Stimulated activated CD8-positive, alpha-beta memory T cell treated with anti-CD3 and anti-CD28 coated beads, Interleukin-4, amount 100 ng/mL, for 4 hours (primary cell): ENCODE measurements at places on chromosomes 11 and 22.

DNA sequence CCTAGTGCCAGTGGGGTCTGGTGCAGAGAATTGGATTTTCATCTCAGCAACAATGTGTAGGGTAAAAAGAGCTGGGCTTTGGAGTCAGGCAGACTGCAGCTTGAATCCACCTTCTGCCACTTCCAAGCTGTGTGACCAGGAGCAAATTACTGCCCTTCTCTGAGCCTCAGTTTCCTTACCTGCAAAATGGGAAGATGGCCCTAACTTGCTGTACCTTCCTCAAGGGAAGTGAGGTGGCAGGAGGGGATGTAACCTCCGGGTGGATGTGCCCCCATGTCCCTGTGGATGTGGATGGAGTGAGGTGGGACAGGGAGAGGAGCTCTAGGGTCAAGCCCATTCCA is 90.9 kb downstream of the CACNA1I start:
- no peak for DNase-seq

GRCh38 chr22:38177926-38178604 is 3.6 kb downstream of the PLA2G6 start:
- no peak for DNase-seq

DNA sequence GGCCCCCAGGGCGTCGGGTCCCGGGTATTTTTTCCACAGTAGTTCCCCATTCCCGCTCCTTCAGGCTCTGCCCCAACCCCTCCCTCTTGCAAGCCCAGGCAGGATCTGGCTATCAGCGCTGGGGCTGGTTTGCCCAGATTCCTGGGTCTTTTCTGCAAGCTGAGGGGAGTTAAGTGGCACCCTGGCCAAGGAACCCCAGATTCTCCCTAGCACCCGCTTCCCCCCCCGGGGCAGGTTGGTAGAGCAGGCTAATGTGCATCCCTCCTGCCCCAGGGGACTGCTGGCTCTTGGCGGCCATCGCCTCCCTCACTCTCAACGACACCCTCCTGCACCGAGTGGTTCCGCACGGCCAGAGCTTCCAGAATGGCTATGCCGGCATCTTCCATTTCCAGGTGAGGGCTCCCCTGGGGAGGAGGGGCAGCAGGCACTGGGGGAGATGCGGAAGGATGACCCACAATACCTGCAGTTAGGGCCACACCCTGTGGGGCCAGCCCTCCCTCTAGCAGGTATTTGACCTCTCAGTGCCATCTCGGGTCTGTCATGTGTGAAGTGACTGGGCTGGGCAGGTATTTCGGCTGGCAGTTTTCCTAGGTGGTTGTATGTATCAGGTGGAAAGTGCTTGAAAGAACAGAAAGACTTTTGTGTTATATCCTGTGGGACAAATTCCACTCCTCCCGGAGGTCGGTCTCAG is 1.6 kb downstream of the CAPN1 start:
- no peak for DNase-seq

- no peak for DNase-seq
Measured at GRCh38 chr11:77873345-77873744, 52.4 kb downstream of the AAMDC start.

DNA sequence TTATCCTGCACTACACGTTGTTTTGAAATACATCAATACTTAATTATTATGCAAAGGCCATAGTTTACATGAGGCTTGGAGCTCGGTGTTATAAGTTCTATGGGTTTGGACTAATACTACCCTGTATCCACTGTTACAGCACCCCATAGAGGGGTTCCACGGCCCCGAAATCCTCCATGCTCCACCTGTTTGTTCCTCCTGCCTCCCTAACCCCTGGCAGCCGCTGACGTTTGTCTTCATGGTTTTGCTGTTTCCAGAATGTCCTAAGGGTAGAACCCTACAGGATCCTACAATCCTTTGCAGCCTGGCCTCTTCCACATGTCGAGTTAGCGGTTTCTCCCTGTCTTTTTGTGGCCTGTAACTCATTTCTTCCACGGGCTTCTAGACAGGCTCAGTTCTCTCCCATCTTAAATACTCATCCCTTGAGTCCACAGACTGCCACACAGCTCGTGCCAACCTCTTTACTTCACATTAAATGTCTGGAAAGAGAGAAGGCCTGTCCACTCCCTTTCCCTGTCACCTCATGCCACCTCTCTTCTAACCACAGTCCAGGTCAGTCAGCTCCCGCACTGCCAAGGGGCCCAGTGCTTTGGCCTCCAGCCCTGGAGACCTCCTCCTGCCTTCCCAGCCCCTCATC is 42.4 kb upstream of the TH start:
- DNase-seq, result no peak

DNA sequence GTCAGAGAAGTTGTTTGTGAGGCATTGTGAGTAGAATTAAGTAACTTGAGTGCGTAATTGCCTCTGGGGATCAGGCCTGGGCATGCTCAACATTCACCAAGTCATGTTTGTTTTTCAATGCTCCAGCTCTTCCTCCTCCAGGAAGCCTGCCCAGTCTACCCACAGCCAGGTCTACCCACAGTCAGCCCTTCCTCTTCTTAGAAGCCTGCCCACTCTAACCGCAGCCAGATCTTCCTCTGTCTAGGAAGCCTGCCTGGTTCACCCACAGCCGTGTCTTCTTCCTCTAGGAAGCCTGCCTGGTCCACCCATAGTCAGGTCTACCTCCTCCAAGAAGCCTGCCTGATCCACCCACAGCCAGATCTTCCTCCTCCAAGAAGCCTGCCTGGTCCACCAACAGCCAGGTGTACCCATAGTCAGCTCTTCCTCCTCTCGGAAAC is 25.0 kb downstream of the LRP5 start:
- no peak for DNase-seq

DNA sequence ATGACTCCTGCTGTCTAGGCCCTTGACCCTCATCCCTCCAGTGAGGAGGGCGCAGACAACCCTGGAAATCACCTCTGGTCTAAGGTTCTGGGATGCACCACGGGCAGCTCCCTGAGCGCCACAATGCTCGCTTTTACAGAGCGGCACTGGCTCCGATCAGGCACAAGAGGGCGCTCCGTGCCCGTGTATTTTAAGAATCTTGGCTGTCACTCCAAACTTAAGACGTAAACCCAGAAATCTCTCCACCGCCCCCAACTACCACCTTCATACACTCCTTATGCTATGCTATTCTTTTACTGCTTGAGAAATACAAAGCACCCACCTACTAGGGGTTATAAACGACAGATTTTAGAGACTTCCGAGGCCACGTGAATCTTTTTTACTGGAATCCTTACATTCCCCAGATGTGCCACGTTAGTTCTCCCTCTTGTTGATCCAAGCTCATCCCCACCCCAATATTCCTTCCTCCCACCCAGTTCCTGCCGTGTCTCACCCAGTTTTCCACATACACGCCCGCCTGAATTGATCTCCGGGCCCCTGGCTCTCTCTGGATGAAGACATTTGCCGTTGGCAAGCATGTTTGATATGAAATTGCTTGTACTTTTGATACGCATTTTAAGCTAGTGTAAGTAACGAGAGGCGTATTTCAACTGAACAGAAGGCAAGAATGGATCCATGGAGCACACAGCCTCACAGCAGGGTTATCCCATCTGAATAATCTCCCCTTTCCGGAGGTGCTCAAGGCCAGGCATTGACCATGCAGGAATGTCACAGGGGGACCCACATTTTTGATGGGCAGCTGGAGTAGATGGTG is 453.5 kb downstream of the OPCML start:
- DNase-seq, result no peak

- DNase-seq, result no peak
Measured at GRCh38 chr11:69192301-69192721, 36.6 kb downstream of the SMIM38 start.

DNA sequence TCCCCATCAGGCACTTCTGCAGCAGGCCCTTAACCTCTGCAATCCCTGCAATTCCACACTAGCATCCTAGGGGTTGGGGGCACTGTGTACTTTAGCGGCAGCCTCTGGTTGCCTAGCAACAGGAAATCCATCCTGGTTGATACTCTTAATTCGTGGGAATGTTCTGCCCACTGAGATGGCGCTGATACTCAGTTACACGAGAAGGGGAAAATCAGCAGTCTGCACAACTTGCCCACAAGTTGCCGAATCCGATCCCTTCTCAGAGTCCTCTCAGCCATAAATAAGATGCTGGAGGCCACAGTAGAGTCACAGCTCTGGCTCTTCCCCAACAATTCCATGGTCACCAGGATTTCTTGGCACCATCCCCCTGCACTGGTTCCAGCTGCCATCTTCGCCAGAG is 57.6 kb upstream of the CRYBB3 start:
- no peak for DNase-seq

DNA sequence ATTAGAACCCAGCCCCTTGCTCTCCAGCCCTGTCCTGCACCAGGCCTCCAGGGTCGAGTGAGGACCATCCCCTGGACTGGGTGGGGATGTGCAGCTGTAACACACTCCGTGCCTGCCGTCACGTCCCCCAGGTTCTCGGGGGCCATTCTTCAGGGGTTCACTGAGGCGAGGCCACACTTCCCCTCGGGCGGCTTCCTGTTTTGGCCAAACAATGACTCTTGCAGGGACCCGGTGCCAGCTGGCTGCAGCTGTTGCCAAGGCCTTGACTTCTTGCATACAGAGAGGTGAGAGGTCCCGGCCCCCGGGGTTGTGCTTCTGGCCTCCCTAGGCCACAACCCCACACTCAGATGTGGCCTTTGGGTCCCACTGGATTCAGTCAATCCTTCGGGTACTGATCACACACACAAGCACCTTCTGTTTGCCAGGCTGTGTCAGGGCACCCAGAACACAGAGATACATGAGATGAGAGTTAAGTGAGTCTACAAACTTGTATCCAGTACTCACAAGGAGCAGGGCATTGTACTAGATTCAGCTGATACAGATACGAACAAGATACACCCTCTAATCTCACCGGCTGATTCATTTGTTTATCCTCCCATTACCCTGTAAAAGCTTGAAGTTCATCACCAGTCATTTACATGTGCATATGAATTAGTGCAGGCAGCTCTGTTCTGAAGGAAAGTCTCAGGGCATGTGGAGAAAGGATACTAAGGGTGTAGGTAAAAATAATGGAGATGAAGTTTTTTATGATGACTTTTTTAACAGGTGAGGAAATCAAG is 32.9 kb downstream of the LRRC32 start:
- no peak for DNase-seq

DNA sequence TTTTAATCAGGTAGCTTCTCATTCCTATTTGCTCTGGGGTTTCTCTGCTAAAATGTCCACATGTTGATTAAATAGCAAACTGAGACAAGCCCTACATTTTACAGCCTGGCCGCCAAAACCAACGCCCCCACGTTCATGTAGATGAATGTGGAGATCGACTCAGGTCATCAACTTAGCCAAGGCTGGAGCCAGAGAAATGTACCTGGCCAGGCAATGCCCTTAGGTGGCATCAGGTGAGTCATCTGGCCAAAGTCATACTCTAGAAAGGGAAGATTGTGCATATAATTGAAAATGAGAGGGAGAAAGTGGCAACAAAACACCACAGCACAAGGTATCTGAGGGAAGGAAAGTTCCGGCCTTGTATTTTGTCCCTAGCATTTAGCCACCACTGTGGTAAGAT is 37.1 kb upstream of the CCDC89 start:
- DNase-seq, result no peak

- DNase-seq, result no peak
Measured at GRCh38 chr11:16296273-16296672, 60.1 kb downstream of the SOX6 start.

- no peak for DNase-seq
Measured at GRCh38 chr22:36936362-36937116, 23.1 kb downstream of the CSF2RB start.

DNA sequence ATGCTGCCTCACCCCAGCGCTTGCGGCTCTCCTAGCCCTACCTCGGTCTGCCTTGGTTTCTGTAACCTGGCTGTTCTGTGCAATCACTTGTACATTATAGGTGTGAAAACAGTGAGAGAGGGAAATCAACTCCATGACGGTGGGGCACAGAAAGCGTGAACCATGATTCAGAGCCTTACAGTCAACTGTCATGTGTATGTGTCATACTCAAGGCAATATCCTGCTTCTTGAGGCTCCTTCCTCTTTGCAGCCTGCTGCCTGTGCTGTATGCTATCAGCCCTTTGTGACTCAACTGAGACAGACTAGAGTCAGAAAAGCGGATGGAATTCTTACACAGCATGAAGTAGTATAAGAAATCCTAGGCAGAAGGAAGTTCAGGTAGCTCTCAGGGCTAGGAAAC is 2.1 kb downstream of the NRIP3 start:
- peak; percentile 7 for DNase-seq
